ENCODE measurements at places on chromosomes 4 and X.
A peak's percentile ranks its signal among the peaks of the same experiment; 100 is the strongest.

GRCh38 chr4:168813890-168814289 is 196.2 kb downstream of the CBR4 start:
- no peak for DNase-seq

- no peak for DNase-seq
These were observed 9.8 kb downstream of the PWWP3B start for GRCh38 chrX:106177982-106178321.

DNA sequence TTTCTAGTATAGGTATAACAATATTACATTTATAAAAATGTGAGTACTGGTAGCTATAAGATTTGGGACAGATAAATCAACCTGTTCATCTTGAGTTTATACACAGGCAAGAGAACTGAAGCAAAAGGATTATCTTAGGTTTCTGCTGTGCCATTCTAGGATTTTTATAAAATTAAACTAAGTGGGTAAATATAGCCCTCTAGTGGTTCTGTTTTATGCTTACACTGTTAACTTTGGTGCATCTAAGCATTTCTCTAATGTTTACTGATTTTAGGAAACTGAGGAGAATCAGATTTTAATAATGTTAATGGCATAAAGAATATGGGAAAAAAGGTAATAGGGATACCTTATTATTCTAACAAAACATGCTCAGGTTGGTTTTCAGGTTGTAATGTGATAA is 1.1 kb upstream of the RRH start:
- DNase-seq = peak; percentile 24

- peak; percentile 40 for DNase-seq
These were observed 32.4 kb upstream of the RBPJ start for GRCh38 chr4:26288355-26288909.

DNA sequence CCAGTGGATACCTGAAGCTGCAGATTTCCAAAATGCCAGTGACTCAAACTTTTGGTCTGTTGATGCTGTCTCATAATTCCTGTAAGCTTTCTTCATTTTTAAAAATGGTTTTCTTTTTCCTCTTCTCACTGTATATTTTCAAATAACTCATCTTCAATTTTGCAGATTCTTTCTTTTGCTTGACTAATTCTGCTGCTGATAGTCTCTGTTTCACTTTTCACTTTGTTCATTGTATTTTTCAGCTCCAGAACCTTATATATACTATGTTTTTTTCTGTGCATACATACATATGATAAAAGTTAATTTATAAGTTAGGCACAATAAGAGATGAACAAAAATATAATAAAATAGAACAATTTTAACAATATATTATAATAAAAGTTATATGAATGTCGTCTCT is 237.7 kb upstream of the GPRIN3 start:
- DNase-seq = no peak

- DNase-seq = no peak
These were observed 75.1 kb downstream of the ADGRL3 start for GRCh38 chr4:61275241-61275640.

DNA sequence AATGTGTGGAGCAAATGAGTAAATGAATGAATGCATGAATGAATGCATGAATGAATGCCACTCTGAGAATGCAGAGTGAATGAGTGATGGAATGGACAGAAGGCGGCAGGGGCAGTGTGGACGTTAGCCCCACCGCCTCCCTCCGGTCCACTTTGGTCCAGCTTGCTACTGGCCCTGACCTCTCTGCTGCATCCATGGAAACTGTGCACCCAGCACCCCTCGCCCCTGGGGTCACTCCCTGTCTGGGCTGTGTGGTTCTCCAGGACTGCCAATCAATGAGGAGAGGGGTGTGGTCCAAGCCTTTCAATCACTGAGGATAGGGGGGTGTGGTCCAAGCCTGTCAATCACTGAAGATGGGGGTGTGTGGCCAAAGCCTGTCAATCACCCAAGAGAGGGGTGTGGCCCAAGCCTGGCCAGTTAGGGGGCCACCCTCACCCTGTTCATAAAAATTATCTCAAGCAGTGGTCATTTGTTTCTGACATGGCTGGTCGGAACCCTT is 39.2 kb upstream of the ASMTL start:
- peak; percentile 59 for DNase-seq

DNA sequence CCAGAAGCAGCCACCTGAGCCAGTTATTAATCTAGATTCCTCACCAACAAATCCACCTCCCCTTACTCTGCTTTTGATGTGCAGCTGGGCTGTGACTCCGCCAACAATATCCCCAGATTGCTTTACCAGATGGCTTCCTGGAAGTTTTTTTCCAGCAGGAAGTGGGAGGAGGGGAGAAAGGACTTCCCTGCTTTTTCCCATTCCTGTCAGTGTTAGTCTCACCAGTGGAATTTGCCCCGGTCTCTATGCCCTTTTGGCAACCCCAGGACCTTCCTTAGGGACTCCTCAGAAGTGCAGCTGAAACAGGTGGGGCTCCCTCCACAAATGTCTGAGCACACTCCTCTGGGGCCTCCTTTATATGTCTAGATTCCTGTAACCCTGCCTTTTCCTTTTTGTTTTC is 465.2 kb upstream of the IGFBP7 start:
- no peak for DNase-seq

GRCh38 chrX:118183606-118184005 is 67.0 kb upstream of the KLHL13 start:
- no peak for DNase-seq

GRCh38 chr4:159105761-159106243 is 2.9 kb downstream of the RAPGEF2 start:
- DNase-seq = peak; percentile 23

GRCh38 chrX:262381-262909 is 18.7 kb upstream of the PLCXD1 start:
- DNase-seq = no peak

All from cerebellar cortex (tissue), 1 donor.